Smooth muscle cell of trachea (primary cell): ENCODE measurements at places on chromosomes 1 and 21. TPM values are rescaled to one million over a fixed set of nuclear protein-coding genes. Genes with fewer than 3 reads are reported as not detected.

Gene SH2D2A
- not detected in 2 replicates for total RNA-seq

Gene CD1B
- not detected in 2 replicates for total RNA-seq

Gene FMOD
- total RNA-seq = 1.6 and 8.1 TPM in 2 replicates

Gene TMEM183A
- total RNA-seq = 110 and 120 TPM in 2 replicates

Gene CCDC24
- 3.6 and 3.8 TPM in 2 replicates for total RNA-seq

Gene HSF2BP
- total RNA-seq = 1.2 and 1.6 TPM in 2 replicates

Gene TSSK3
- total RNA-seq = 1.0 and 1.3 TPM in 2 replicates

Gene CYYR1
- under 0.01 and 0.15 TPM in 2 replicates for total RNA-seq

Gene NBPF4
- not detected in 2 replicates for total RNA-seq

Gene LIN28A
- total RNA-seq = not detected in 2 replicates

Gene CRABP2
- total RNA-seq = 248 and 256 TPM in 2 replicates

Gene SLC1A7
- total RNA-seq = 0.73 and 1.2 TPM in 2 replicates

Gene CASQ1
- total RNA-seq = 0.83 TPM in 1 of 2 replicates, not detected in the other

Gene ASCL5
- not detected in 2 replicates for total RNA-seq

Gene SLAMF8
- not detected in 2 replicates for total RNA-seq

Gene TBX15
- under 0.01 TPM in 1 of 2 replicates, not detected in the other for total RNA-seq

Gene SLC44A5
- total RNA-seq = under 0.01 and 0.15 TPM in 2 replicates

Gene CFAP45
- 1.0 and 1.3 TPM in 2 replicates for total RNA-seq

Gene NR1I3
- total RNA-seq = not detected in 2 replicates
